Stimulated activated CD4-positive, alpha-beta T cell treated with anti-CD3 and anti-CD28 coated beads, Interleukin-1b, Interleukin-23, amount 100 ng/mL, for 1 hour (primary cell): ENCODE measurements at places on chromosomes 2 and 18.

GRCh38 chr2:145283131-145283530 lies 763.2 kb upstream of the ZEB2 start:
- DNase-seq = no peak

- DNase-seq = no peak
Observed at GRCh38 chr18:27711382-27711781, 465.5 kb downstream of the CDH2 start.

DNA sequence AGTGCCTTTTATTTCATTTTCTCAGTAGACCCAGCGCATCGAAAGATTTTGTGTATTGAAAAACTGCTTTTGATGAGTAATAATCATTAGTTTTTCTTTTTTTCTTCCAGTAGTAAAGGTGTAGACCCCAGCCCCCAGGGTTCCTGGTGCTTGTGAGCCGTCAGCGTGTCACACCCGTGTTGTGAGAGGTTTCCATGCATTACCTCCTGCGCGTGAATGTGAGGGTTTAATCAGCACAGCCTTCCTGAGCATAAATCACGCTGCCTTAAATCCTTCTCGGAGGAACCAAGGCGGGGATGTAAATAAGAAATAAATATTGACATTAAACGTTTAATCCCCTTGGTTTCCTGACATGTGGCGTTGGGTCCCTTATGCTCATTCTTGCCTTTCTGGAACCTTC lies 24.3 kb downstream of the TSHZ1 start:
- DNase-seq = no peak

DNA sequence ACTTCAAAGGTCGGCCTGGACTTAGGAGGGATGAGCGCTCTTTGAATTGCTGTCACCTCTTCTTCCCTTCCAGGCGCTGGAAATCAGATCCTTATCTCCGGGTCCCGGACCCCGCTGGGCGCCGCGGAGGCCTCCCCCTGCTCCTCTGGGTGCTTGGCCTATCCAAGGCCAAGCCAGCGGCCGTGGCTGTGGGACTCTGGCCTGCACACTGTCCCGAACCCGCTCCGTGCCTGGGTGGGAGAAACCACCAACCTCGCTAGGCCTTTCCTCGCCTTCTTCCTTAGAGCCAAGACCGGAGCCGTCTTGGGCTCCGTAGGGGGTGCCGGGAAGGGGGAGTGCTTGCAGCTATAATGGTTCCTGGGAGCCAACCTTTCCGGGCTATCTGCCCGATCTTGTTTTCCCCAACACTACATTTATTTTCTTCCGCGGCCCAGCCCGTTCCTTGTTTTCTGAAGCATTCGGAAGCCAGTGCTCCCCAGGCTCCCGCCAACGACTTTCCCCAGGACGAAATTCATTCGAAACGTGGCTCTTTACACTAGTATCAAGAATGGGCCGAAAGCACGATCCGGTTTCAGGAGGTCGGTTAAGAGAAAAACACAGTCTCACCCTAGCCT lies 2.4 kb downstream of the OSR1 start:
- no peak for DNase-seq

GRCh38 chr2:43363120-43363519 lies 136.7 kb upstream of the ZFP36L2 start:
- DNase-seq = no peak

DNA sequence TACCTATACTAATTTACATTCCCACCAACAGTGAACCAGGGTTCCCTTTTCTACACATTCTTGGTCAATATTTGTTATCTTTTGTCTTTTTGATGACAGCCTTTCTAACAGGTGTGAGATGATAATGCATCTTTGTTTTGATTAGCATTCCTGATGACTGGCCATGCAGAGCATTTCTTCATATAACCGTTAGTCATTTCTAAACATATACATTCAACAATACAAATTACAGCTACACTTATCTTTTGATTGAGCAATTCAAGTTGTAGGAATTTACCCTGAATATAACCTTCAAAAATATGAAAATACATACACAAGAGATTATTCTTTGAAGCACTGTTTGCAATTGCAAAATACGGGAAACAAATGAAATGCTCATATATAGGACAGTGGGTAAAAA lies 94.9 kb downstream of the TMEM131 start:
- DNase-seq = no peak

GRCh38 chr2:28616396-28616999 lies 120.6 kb downstream of the PLB1 start:
- no peak for DNase-seq

GRCh38 chr2:30223413-30223874 lies 7.9 kb upstream of the LBH start:
- DNase-seq = no peak

- DNase-seq = no peak
Observed at GRCh38 chr2:240553956-240554480, 3.8 kb downstream of the ANKMY1 start.

GRCh38 chr2:216559625-216560156 lies 61.0 kb downstream of the RPL37A start:
- DNase-seq = no peak

- no peak for DNase-seq
Observed at GRCh38 chr2:168165985-168166901, 81.2 kb downstream of the STK39 start.

- no peak for DNase-seq
Observed at GRCh38 chr2:205564346-205565141, 117.8 kb upstream of the NRP2 start.

- no peak for DNase-seq
Observed at GRCh38 chr2:224724331-224724730, 8.2 kb upstream of the CCDC195 start.

GRCh38 chr2:121804340-121804739 lies 48.9 kb downstream of the TSN start:
- DNase-seq = no peak

DNA sequence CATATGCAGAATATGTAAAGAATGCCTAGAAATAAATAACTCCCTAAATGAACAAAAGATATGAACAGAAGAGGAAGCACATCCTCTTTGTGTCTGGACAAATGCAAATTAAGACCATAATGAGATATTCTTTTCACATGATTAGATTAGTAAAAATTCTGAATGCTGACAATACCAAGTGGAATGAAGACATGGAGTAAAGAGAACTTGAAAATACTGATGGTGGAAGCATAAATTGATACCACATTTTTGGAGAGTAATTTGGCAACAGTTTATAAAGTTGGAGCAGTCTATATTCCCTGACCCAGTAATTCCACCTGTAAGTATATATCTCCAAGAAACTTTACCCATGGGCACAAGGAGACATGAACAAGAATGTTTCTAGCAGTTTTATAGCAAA lies 130.0 kb downstream of the CAPN13 start:
- DNase-seq = no peak

DNA sequence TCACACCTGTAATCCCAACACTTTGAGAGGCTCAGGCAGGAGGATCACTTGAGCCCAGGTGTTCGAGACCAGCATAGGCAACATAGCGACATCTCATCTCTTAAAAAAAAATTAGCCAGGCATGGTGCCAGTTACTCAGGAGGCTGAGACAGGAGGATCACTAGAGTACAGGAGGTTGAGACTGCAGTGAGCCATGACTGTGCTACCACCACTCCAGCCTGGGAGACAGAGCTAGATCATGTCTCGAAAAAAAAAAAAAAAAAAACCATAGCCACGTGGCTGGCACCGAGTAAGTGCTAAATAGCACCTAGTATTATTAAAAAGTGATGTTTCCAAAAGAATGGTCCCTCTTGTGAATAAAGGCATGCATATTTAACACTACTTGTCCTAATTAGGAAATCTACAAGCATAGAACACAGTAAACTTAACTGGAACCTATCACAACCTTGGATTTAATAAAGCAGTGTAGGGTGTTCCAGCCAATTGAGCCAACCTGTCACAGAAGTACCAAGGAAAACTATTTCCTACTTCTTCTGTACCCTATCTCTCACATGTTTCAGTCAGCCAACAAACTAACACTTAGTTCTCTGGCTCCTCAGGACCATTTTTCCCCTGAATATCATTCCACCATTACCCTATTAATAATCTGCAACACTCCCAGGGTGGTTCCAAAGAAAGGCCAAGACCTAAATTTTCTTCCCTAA lies 8.8 kb downstream of the RAB1A start:
- no peak for DNase-seq

DNA sequence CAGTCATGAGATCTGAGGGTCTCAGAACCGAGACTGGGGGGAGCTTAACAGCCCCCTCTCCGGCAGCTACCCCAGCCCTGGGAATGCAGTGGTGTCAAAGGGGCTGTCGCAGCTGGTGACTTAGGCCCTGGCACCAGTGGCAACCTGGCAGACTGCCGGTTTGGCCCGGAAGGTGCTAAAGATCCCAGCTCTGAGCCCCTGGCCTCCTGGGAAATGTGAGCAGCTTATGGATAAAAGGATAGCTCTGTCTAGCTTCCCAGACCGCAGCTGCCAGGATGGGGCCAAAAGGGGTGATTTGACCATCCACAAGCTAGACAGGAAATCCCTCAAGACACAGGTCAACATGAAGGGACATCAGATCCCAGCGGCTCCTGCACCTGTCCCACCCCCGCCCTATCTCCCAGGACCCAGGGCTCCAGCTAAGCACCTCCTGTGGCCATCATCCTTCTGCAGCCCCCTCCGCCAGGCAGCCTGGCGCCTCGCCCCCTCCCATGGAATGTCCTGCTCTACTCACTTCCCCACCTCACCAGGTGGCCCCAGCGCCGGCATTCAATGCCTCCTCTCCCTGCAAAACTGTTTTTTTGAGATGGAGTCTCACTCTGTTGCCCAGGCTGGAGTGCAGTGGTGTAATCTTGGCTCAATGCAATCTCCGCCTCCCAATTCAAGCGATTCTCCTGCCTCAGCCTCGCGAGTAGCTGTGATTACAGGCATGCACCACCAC lies 33.2 kb upstream of the EFHD1 start:
- no peak for DNase-seq

- DNase-seq = no peak
Observed at GRCh38 chr2:112622528-112622849, 23.2 kb upstream of the SLC20A1 start.

- no peak for DNase-seq
Observed at GRCh38 chr18:42196651-42197050, 241.6 kb downstream of the PIK3C3 start.

DNA sequence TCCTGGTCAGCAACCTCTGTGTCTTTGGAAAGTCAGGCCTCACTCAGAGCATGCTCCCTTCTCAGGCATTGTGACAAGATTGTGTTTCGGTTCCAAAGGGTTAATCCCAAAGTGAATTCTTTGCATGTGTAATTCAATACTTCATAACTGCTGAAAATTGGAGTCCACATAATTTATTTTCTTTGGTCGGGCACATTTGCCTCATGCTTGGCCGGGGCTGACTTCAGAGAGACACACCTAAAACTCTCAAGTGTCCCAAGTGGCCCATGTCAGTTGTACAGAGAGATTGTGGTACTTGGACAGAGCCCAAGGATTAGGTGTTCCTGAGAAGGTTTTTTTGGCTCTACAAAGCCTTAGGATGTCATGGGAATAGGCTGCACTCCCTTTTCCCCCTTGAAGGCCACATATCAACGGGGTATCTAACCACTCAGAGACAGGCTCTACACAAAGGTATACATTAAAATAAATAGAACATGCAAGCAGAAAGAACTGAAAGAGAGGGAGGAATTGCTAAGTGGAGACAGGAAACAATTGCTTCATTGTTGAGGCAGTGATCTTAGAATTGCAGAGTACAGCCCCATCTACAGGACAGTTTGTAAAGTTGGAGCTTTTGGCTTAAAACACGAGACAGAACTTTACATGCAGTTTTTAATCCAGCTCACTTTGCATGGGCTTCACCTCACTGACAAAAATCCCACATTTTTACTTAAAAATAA lies 1232.3 kb upstream of the ZEB2 start:
- DNase-seq = no peak

GRCh38 chr2:227013881-227014280 lies 150.1 kb downstream of the COL4A4 start:
- DNase-seq = no peak

DNA sequence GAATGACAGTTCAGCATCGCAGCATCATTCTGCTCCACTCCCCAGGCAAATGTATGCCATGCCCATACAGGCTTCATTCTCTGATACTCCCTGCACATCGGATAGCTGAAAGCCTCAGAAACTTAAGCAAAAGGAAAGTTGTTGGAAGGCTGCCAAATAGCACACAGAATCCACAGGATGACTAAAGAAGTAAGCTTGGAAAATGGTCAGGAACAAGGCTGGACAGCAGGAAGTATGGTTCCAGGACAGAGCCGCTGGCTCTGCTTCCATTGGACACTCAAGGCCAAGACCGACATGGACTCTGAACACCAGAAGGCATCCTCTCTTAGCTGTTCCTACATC lies 256.5 kb downstream of the CDH20 start:
- DNase-seq = no peak
